Nasal cavity respiratory epithelium epithelial cell of viscerocranial mucosa (primary cell): ENCODE measurements at places on chromosomes 5 and 9. TPM values are rescaled to one million over a fixed set of nuclear protein-coding genes. Genes with fewer than 3 reads are reported as not detected.

The NINJ1 gene
- total RNA-seq, result 25.6 and 61.1 TPM in 2 replicates

The SLC45A2 gene
- 0.14 TPM in 1 of 2 replicates, not detected in the other for total RNA-seq

The TMCO6 gene
- total RNA-seq, result 10.6 and 12.5 TPM in 2 replicates

The SPINK6 gene
- 1.7 TPM in 1 of 2 replicates, not detected in the other for total RNA-seq

The MARCOL gene
- total RNA-seq, result not detected in 2 replicates

The SH3TC2 gene
- total RNA-seq, result 5.1 and 6.0 TPM in 2 replicates

The ADRB2 gene
- 20.8 and 24.4 TPM in 2 replicates for total RNA-seq

The FGF10 gene
- not detected in 2 replicates for total RNA-seq

The SLC6A7 gene
- total RNA-seq, result not detected in 2 replicates

The PTPDC1 gene
- 7.2 and 9.2 TPM in 2 replicates for total RNA-seq

The SMC5 gene
- 19.5 and 30.0 TPM in 2 replicates for total RNA-seq

The RIMOC1 gene
- total RNA-seq, result 23.2 and 28.4 TPM in 2 replicates

The OR13C3 gene
- total RNA-seq, result not detected in 2 replicates

The DOCK8 gene
- 0.34 and 1.3 TPM in 2 replicates for total RNA-seq

The GKAP1 gene
- total RNA-seq, result 0.34 and 1.6 TPM in 2 replicates

The PLAA gene
- total RNA-seq, result 32.5 and 55.0 TPM in 2 replicates

The MLANA gene
- not detected in 2 replicates for total RNA-seq

The SARDH gene
- total RNA-seq, result 1.00 TPM in 1 of 2 replicates, not detected in the other

The SV2C gene
- under 0.01 TPM in 2 replicates for total RNA-seq

The SPTAN1 gene
- 251 and 317 TPM in 2 replicates for total RNA-seq

The CAMK4 gene
- total RNA-seq, result 0.07 and 0.34 TPM in 2 replicates

The TRIM32 gene
- 13.7 and 27.3 TPM in 2 replicates for total RNA-seq
